ENCODE measurements at places on chromosomes 1 and 21.

DNA sequence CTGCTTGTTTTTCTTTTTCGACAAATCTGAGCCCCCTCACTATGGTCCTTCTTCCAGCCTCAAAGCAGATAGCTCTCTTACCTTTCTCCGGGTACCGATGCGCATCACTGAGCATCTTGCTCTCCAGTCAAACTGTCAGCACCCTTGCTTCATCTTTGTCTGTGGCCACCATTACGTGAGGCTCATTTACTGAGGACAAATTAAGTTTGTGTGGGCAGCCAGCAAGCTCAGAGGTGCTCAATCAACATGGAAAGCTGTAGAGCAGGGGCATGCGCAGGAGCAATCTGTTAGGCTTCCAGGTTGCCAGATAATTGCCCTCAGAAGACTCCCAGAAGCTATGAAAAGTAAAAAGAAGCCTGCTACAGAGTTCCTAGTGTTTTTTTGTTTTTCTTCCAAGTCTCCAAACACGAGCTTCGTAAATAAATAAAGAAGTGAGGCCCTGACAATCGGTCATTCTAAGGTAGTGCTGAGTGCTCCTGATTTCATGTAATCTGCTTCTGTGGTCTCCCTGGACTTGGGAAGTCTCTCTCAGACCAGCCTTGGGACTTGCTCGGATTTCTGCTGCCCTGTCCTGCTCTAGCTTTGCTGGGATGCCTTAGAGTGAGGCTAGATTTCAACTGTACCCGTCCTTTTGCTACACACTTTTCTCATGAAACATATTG lies 1.8 kb downstream of the C1orf53 start:
- DNase-seq: no peak

DNA sequence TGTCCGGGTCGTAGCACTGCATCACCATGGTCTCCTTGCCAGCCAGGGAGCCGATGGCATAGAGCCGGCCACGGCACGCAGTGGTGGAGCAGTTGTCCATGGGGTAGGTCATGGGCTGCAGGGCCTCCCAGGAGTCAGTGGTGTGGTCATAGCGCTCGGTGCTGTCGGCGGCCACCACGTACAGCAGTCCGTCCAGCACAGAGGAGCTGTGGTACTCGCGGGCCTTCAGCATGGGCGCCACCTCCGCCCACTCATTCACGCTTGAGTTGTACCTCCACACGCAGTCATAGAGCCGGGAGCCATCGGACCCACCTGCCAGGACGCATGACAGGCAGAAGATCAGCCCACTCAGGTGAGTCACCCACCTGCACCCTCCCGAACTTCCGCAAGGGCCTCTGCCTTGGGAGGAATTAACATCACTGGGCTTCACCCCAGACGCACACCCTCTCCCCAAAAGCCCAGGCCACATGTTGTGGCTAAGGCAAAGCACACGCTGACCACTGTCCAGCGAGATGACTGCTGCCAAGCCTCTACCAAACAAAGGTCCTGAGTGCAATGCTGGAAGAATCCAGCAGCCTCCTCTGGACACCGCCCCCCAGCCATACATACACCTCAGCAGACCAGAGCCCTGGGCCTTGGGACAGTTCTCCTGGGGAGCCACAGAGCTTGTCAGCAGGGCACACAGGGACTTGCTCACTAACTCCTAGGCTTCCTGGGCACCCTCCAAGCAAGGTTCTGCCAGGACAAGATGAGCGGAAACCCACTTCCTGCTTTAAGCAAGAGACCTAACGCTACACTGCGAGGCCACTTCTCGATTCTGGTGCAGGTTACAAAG lies 3.3 kb downstream of the KLHL21 start:
- no peak for DNase-seq

DNA sequence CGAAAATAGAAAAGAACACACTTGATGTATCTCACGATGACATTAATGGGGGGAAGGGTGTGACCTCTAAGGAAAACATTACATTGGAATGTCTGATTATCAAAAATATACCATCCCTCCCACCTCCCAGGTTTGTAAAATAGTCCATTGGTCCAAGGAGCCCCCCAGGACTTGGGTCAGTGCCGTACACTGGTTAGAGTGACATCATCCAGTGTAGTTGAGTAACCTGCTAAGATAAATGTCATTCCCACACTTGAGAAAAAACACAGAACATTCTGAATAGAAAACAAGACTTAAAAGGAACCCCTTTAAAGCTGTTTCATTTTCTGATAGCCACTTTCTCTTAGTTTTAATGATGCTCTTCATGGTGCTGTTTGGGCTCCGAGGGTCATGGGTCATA lies 15.2 kb downstream of the DDX20 start:
- DNase-seq: no peak

DNA sequence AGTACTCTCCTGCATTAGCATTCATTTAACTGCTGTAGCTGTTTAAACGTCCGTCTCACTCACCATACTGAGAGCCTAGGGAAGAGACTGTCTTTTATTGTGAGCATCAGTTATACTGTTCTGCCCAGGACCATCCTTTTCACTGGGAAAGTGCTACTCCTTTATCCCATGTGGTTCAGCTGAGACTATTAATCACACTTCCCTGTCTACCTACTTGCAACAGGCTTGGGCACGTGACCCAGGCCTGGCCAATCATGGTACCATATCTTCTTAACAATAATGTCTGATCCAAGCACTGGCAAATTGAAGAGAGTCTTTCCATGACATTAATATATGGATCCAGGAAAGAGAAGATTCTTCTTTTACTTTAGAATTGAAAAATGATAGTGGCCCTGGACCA lies 108.1 kb downstream of the TM2D1 start:
- no peak for DNase-seq

- DNase-seq: no peak
Measured at GRCh38 chr1:40059338-40059959, 18.9 kb downstream of the CAP1 start.

DNA sequence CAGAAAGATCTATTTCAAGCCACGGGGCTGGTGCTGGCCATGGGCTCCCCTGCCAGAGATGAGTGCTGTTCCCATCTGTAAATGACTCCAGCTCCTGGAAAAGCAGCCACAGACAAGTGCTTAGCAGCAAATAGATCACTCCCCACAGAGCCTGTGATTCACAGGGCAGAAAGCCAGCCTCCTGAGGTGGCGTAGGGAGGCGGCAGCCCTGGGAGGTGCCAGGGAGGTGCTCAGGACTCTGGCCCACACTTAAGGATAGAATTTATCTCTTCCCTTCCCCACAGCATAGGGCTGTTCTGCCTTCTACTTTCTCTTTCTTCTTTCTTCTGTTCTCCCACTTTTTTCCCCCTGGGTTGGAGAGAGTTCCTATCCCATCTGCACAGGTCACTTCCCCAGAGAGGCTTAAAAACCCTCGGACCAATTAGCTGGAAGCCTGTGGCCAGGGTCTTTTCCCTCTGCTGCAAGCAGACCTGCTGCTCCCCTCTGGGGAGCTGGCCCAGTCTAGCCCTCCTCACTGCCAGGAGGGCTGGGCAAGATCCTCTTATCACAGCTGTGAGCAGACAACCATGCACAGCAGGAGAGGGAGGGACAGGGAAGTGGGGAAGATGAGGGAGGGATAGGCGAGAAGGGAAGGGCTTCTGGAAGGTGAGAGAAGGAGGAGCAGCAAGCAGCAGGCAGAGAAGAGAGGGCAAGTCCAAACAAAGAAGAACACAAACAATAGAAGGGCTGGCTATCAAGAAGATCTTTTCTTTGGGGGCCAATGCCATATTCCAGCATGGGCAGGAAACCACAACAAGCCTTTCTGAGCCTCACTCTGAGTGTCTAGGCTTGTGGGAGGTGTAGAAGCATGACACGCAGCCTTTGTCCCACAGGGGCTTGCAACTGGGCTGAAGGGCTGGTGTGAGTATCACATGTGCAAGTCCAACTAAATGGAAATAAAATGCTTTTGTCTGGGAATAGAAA lies 41.0 kb downstream of the KCND3 start:
- no peak for DNase-seq

DNA sequence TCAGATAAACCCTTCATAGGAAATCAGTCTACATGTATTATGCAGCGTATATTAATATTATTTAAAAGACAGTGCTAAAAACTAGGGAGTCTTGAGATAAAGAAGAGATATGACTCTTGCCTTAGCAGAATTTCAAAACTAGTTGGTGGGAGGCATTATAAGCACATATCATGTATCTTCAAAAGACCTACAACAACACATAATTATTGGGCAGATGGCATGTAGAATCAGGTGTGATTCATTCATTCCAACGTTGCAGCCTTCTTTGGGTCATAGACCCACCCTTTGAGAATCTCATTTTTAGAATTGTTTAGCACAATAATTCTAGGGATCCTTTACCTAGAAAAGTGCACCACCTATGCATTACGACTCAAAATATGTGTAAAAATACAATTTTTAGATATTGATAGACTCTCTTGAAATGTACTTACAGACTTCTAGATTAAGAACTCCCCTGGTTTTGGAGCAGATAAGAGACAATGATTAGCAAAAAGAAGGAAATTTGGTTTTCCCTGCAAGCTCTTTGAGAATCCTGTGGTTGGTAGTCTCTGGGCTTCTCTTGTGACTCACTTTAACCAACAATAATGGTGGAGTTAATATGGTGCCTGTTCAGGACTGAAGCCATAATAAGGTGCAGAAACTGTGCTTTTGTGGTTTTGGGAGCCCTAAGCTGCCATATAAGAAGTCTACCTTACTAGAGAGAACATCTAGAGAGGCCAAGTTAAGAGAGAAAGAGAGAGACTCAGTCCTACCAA lies 85.3 kb upstream of the RGS4 start:
- DNase-seq: no peak

DNA sequence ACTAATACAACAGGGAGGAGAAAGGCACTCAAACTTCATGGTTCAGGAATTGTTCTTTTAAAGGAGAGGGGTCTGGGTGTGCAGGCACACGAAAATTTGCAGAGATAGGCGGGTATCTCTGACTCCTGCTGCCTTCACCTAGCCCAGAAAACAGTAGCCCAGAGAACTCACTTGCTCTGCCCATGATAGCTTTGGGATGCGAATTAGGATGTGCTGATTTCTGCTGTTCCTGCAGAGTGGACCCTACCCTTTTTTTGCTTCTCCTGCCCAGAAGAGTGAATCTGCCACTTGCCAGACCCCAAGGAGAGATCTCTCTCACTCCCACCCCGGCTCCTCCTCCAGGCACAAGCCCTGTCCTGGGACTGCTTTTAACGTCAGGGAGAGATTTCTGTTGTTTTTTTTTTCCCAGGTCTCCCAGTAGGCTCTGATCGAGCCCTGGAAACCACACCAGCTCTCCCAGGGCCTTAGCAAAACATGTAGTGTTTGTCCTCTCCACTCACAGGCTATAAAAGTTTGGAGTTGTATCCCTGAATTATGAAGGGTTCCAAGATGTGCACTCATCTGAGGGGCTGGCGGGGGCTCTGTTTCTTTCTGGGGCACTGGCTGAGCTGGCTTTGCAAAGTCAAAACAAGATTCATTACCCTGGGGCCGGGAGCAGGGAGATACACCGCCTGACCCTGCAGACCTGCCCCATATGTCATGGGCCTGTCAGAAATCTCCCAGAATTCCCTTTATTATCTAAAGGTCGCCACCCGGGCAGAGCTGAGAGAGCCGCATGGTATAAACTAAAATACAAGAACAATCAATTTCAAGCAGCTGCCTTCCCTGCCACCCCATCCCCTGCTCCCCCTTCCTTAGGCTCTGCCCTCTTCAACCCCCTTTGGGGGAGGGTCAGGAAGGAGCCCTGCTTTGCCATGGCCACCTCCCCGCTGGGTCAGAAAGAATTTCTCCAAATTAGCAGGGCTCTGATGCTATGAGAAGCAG lies 17.9 kb downstream of the PLXNA2 start:
- no peak for DNase-seq

- no peak for DNase-seq
Measured at GRCh38 chr1:81598623-81599022, 202.1 kb upstream of the ADGRL2 start.

Data from stimulated activated CD8-positive, alpha-beta memory T cell treated with anti-CD3 and anti-CD28 coated beads, Interleukin-2, amount 100 ng/mL, for 1 hour (primary cell).